ENCODE measurements at places on chromosomes 1 and 21.

DNA sequence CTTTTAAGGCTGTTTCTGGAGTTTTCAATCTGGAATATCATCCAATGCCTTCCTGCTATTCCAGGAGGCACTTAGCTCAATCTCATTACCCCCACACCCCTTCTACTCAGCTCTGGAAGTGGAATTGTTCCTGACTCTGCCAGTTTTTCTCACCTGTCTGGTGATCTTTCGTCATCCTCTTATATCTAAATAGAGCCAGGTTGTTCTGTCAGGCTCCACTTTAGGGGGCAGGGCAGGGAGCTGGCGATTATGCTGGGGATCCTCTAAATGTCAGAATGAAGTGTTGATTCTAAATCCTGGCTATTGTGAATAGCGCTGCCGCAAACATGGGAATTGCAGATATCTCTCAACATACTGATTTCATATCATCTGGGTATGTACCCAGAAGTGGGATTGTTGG, 63.6 kb upstream of the ETV3 start:
- DNase-seq = no peak

- DNase-seq = no peak
Measured at GRCh38 chr1:107359472-107360241, 218.8 kb downstream of the NTNG1 start.

DNA sequence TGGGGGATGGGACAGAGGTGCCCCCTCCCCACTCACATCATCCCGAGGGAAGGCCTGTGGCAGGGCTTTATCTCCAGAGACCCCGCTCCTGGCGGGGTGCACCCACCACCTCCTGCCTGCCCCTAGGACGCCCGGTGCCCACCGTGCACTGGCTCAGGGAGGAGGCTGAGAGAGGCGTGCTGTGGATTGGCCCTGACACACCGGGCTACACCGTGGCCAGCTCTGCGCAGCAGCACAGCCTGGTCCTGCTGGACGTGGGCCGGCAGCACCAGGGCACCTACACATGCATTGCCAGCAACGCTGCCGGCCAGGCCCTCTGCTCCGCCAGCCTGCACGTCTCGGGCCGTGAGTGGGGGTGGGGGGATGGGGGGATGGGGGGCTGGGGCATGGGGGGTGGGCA, 71.7 kb downstream of the TRIM11 start:
- no peak for DNase-seq

- no peak for DNase-seq
Measured at GRCh38 chr1:51281807-51282206, 45.7 kb downstream of the RNF11 start.

DNA sequence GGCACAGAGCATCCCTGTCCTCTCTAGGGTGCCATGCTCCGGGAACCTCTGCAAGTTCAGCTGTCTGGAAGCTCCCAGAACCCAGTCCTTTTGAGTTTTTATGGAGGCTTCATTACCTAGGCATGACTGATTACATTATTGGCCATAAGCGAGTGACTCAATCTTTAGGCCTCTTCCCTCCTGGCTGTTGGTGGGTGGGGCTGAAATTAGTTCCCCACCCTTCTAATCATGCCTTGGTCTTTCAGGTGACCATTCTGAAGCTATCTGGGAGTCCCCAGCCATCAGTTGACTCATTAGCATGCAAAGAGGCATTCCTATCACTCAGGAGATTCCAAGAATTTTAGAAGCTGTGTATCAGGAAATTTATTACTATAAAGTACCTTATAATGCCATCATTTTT, 46.6 kb downstream of the WLS start:
- no peak for DNase-seq

DNA sequence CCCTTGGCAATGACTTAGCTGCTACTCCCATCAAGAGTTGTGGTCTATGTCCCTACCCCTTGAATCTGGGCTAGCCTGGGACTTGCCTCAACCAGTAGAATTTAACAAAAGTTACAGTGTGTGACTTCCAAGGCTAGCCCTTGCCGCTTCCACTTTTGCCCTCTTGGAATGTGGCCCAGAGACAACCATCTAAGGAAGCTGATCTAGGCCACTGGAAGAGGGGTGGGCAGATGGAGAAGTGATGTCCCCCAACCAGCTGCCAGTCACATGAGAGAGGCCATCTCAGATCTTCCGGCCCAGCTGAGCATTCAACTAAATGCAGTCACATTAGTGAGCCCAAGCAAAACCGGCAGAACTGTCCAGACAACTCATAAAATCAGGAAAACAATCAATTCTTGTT, 115.1 kb downstream of the TOMM20 start:
- DNase-seq = no peak

- DNase-seq = no peak
Measured at GRCh38 chr1:173864179-173864867, 3.5 kb downstream of the GAS5 start.

All from stimulated activated CD4-positive, alpha-beta T cell treated with anti-CD3 and anti-CD28 coated beads, Interleukin-15, amount 100 ng/mL, for 1 hour (primary cell).